Panc1 (cell line): ENCODE measurements at places on chromosomes 13 and 19. TPM values are rescaled to one million over a fixed set of nuclear protein-coding genes. Genes with fewer than 3 reads are reported as not detected.

NLRP5 gene
- not detected for total RNA-seq

URAD gene
- total RNA-seq: not detected

KCNK6 gene
- 17.2 TPM for total RNA-seq

GRCh38 chr13:75947448-75947847, 311.3 kb downstream of the LMO7 start:
- no peak for DNase-seq

DNA sequence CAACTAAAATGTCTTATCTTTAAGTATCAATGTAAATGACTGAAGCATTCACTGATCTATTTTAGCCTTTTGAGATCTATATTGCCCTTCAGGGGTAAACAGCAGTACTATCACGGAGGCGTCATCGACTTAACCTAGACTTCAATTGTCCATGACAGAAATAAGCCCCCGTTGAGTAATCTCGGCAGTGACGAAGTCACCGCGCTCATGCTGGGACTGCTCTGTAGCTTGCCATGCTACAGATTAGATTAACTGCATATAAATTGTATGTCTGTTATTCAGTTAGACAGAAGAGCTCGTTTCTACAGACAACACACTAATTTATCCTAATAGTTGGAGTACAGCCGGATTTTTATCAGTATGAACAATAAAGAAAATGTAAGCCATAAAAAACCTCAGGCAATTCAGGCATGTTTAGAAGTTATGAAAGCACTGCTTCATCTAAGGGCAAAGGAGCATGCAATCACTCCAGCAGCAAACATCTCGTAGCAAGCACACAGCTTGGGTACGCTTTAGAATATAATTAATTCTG, 56.6 kb downstream of the TUBGCP3 start:
- no peak for DNase-seq

GRCh38 chr19:38231918-38232317, 7.9 kb upstream of the DPF1 start:
- DNase-seq: no peak

- DNase-seq: no peak
Measured at GRCh38 chr19:54882758-54883157, 8.7 kb downstream of the FCAR start.

- no peak for DNase-seq
Measured at GRCh38 chr13:31946091-31946770, 85.3 kb upstream of the FRY start.

DNA sequence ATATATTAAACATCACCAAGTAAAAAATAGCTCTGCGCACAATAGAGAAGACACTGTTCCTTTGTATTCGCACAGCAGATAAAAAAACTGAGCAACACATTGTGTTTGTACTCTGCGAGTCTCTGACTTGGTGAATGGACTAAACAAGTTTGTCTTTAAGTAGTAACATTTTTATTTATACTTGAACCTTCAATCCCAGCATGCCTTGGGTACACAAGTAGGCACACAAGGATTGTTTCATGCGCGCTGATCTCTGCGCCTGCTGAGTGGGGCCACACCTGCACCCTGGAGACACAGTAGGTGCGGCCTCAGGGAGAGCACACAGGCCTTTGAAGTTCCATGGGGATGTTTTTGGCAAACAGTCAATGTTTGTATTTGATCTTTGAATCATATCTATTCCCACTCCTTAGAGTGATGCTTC, 318.9 kb downstream of the MYO16 start:
- DNase-seq: no peak

- DNase-seq: no peak
Measured at GRCh38 chr13:88246239-88246638, 575.1 kb downstream of the SLITRK5 start.

DNA sequence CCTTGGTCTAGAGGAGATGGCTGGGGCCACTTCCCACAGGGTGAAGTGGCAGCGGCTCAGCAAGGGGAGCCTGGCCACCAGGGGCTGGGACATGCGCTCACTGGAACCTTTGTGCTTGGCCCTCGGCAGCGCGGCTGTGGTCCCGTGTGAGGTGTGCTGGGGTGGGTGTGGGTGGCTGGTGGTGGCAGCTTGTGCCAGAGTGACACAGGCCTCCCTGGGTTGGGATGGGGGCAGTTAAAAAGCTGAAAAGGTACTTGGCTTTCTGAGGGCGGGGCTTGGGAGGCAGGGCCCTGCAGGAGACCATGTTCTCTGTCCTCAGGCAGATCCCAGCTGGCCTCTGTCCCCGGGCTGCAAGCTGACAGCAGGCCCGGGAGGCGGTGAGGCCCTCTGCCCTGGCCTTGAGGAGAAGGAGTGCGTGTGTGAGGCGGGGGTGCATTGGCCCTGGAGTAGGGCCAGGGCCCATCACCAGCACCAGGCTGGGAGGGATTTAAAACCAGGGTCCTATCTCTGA, 17.3 kb downstream of the MPND start:
- no peak for DNase-seq

- peak; percentile 100 for DNase-seq
Measured at GRCh38 chr19:39430675-39431593, 4.8 kb downstream of the RPS16 start.

- DNase-seq: no peak
Measured at GRCh38 chr13:111322001-111322915, 1.8 kb downstream of the TEX29 start.

DNA sequence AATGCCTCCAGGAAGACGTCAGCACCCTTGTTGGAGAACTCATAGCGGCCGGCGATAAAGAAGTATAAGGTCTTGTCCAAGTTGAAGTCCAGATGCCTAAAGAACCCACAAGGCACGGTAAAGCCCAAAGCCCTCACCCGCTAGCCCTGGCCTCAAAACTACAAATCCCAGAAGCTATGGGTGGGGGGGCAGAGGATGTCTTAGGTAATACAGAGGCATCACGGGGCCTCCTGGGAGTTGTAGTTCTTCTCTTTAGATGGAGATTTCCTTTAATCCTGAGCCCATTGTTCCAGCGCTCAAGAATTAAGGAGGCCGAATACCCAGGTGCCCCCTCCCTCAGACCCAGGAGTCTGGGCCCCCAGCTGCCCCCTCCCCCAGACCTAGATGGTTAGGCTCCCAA, 10.8 kb downstream of the GYS1 start:
- no peak for DNase-seq

DNA sequence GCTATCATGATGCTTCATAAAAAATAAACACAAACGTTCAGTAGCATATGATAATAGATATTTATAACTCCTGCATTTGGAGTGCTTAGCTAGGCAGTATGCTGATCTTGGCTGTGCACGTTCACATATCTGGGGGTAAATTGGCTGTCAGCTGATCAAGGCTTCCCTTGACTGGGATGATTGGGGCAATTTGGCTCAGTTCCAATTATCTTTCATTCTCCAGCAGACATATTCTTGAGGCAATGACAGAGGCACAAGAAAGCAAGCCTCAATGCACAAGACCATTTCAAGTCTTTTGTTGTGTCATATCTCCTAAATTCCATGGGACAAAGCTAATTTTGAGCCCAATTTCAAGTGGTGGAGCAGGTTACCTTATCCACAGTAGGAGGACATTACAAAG, 142.0 kb downstream of the DLEU7 start:
- no peak for DNase-seq

GRCh38 chr13:110216398-110217041, 90.4 kb downstream of the COL4A1 start:
- DNase-seq: no peak

DNA sequence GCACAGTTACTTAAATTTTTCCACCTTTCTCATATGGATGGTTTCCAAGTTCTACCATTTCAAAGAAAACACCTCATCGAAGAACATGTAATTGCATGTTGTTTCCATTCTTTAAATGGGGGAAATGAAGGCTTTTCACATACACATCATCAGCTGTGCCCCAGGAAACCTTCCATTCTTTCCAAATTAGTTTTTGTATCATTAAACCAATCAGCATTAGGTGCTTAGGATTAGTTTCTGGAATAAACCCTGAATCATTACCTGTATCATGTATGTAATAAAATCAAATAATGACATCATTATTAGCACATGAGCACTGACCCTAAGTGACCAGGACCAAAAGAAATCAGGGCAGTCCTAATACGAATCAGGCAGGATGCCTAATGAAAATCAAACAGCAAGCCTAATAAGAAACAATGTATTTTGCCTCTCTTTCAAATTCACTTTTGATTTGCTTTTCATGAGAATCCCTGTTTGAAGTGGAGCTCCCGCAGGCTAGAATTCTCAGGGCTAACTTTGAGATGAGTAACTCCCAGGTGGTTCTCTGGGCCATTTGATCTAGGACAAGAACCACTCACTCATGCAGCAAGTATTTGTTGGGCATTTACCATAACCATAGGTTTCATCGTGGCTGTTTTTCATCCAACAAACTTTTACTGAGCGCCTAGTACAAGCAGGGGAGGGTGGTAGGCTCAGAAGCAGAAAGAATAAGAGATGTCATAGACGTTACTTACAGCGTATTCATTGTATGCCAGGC, 89.2 kb downstream of the MZT1 start:
- no peak for DNase-seq

DNA sequence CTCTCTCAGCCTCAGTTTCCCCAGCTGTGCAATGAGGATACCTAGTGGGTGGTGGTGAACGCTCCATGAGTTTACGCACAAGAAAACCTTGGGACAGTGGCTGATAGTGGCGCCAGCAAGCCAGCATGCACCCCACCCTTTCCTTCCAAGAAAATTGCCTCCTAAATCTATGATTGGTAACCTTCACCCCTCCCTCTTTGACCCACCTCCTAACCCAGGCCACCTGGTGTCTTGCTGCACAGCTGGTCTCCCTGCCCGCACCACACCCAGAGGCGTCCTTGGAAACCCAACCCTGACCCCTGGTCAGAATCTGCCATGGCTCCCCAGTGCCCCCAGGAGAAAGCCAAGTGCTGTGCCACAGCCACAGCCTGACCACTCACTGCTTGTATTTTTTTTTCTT, 22.8 kb upstream of the BCL3 start:
- no peak for DNase-seq

- DNase-seq: no peak
Measured at GRCh38 chr13:113805431-113806103, 46.5 kb downstream of the TMEM255B start.

DNA sequence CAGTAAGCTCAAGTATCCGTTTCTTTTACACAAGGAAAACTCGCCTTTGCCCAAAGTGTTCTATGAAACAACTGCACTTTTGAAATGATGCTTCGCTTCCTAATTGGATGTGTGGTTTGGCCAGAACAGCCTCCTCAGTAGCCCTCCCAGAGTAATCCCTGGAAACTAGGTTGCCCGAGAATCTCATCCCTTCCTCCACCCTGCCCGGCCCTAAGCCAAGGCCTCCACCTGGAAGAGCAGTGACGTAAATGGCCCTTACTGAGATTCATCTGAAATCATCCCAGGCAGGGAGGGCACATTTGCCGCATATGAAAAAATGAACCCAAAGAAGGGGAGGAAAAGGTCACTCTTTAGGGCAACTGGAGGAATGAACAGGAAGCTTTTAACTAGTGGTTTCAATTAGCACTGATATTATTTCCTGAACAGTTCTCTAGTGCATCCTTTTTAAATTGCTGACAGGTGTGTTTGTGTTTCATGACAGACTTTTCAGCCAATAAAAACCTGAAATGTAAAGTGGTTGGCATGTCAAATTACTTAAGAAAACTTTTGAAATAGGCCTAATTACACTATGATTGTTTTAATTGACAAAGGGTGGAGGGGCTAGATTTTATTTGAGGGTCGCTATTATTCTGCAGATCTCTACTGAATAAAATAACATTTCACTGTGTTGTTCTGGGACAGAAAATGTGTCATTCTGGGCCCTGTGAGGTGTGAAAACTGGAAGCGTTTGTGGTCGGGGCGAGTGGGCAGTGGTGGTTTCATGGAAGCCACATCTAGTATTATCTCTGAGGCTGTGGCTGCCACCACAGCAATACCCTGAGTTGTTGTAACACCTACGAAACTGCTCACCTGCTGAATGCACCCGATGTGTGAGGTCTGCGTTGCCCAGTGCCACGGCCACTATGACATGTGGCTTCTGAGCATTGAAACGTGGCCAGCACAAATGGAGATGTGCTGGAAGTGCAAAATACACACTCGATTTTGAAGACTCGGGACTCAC, 112.1 kb downstream of the ZIC5 start:
- DNase-seq: no peak
